PC-3 (cell line): ENCODE measurements at places on chromosomes 5 and 9. TPM values are rescaled to one million over a fixed set of nuclear protein-coding genes. Genes with fewer than 3 reads are reported as not detected.

DNA sequence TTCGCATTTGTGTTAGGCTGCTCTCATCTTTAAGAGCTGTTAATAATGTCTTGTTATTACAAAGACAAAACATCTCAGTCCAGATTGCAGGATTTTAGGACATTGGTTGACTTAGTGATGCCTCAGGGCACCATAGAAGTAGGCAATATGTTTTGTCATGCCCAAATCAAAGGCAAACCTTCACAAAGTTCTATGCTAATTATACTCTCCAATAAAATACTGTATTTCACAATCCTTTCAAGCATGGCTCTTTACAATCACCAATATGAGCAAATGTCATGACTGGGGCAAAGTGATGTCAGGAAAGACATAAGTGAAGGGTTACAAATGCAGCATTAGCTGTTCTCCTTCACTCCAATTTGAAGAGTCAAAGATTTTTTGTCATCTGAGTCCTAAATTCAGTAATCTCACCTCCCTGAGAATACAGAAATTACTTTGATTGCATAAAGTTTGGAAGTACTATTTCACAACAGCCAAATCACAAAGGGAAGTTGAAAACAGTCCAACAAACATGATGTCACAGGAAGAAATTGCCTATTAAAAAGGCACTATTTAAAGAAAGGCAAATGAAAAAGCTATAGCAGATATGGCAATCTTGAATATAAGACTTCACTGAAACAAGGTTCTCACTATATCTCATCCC, 303.2 kb downstream of the PRR16 start:
- no peaks in the 10 kb centered on the region for H3K27me3 ChIP-seq
- no peak overlapping the region for H3K27ac ChIP-seq
- H3K4me3 ChIP-seq, result no peak overlapping the region
- DNase-seq, result peak; percentile 16
- no peaks in the 10 kb centered on the region for H3K36me3 ChIP-seq

GRCh38 chr5:163079618-163080017, 357.8 kb upstream of the CCNG1 start:
- no peak overlapping the region for H3K27ac ChIP-seq
- H3K36me3 ChIP-seq, result no peaks in the 10 kb centered on the region
- no peaks in the 10 kb centered on the region for H3K27me3 ChIP-seq
- DNase-seq, result peak; percentile 40

GRCh38 chr9:89204801-89205200, 26.2 kb upstream of the SHC3 start:
- H3K27ac ChIP-seq, result no peak overlapping the region
- DNase-seq, result no peak
- no peaks in the 10 kb centered on the region for H3K36me3 ChIP-seq
- no peaks in the 10 kb centered on the region for H3K4me1 ChIP-seq

- H3K27ac ChIP-seq, result no peak overlapping the region
- no peak for DNase-seq
- H3K4me3 ChIP-seq, result no peak overlapping the region
- no peaks in the 10 kb centered on the region for H3K36me3 ChIP-seq
- no peaks in the 10 kb centered on the region for H3K27me3 ChIP-seq
- H3K4me1 ChIP-seq, result peaks cover 9% of the 10 kb centered on the region; the same call in 1 of the 2 replicates
Observed at GRCh38 chr9:79131824-79132377, 439.9 kb upstream of the TLE4 start.

The IL3 gene
- total RNA-seq, result not detected in 2 replicates
